Activated CD4-positive, alpha-beta T cell treated with anti-CD3 and anti-CD28 coated beads, Interleukin-2, amount 10 ng/mL, durations not matched to agents 24 days and 14 days (primary cell): ENCODE measurements at places on chromosomes 2 and 18. TPM values are rescaled to one million over a fixed set of nuclear protein-coding genes. Genes with fewer than 3 reads are reported as not detected.

GRCh38 chr2:84919885-84920580 lies 14.6 kb downstream of the TMSB10 start:
- peak; percentile 80 for DNase-seq

- DNase-seq, result no peak
These were observed 33.6 kb downstream of the CAB39 start for GRCh38 chr2:230746213-230746612.

DNA sequence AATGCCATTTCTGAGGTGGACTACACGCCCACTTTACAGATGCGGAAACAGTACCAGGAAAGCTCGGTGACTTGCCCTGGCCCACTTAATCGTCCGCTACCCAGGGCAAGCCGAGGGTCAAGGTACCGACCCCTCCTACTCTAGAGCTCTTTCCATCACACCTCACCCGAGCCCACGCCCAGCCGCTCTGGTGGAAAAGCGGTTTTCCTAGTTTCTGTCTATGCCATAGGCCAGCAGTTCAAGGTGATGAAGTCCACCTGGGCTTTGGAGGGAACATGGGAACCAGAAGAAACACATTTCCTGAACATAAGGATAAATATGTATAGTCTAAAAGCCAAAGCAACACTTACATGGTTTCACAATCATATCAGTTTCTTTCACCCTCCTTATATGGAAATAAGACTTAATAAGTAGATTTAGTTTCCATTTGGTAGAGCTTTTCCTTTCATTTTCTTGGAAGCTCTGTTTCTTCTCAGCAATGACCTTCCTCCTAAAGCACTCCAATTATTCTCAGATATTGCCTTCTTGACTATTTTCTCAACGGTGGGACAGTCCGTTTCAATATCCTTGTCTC lies 567 bp downstream of the VWA3B start:
- DNase-seq, result no peak

DNA sequence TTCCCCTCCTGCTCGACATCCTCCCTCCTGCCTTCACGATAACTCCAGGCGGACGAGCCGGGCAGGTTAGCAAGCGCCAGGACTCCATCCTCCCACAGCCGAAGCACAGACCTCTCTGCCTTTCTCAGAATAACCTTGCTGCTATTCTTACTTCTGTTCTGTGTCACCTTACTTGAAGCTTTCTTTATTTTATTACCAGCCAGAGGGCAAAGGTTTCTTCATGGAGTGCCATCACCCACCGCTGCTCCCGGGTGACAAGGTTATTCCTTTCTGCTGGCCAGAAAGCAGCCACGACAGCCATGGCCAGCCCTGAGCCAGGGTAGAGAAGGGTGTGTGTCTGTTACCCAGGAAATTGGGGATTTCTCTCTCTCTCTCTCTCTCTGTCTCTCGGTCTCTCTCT lies 227.1 kb downstream of the ANAPC1 start:
- peak; percentile 43 for DNase-seq

GRCh38 chr2:48474574-48475298 lies 55.2 kb upstream of the STON1 start:
- no peak for DNase-seq

DNA sequence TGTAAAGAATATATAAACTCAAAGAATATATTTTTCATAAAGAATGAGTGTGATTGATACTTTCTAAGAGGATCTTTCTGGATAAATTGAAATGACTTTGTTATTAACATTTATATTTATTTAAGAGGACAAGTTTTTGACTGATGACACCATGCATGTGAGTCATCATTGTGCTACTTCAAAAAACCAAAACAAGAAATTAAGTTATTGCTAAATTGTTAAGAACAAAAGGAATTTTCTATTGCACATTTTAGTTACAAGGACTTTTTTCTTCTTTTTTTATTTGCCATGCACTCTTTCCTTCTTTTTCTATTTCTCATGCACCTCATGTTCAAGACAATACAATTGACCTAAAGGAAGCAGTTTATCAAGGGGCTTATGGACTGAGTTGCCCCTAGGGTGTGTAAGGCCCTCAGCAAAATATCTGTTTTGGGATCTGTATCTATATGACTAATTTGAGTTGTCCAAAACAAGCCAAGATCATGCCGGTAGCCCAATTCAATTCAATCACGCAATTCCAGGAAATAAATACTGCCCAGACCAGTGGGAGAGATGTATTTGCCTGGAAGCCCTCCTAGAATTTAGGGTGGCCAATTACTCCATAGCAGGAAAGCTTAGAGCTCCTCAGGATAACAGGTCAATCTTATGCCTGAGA lies 654.3 kb downstream of the METTL4 start:
- no peak for DNase-seq

- DNase-seq, result no peak
These were observed 217.8 kb downstream of the CDH2 start for GRCh38 chr18:27959101-27959500.

DNA sequence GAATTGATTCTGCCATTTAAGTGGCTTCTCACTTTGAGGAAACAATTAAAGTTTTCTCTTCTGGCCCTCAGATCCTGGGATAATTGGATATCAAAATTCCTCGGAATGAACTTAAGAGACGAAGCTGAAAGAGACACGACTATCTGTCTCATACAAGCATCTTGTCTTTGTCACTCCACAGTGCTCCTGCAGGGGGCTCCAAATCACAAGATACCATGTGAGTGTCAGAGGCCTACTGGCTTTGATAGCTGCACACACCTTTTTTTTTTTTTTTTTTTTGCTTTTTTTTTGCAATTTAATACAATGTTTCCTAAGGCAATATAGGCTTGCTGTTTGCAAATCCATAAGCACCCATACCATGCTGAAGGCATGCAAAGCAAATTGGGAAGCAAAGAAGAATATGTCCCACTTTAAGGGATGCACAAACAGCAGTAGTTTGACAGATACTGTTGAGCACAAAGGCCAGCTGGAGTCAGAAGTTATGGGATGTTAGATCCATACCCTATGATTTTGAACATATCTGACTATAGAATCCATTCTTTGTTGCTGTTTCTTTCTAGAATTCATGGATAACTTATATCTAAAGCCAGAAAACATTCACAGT lies 109.0 kb upstream of the CBLN2 start:
- DNase-seq, result peak; percentile 82

DNA sequence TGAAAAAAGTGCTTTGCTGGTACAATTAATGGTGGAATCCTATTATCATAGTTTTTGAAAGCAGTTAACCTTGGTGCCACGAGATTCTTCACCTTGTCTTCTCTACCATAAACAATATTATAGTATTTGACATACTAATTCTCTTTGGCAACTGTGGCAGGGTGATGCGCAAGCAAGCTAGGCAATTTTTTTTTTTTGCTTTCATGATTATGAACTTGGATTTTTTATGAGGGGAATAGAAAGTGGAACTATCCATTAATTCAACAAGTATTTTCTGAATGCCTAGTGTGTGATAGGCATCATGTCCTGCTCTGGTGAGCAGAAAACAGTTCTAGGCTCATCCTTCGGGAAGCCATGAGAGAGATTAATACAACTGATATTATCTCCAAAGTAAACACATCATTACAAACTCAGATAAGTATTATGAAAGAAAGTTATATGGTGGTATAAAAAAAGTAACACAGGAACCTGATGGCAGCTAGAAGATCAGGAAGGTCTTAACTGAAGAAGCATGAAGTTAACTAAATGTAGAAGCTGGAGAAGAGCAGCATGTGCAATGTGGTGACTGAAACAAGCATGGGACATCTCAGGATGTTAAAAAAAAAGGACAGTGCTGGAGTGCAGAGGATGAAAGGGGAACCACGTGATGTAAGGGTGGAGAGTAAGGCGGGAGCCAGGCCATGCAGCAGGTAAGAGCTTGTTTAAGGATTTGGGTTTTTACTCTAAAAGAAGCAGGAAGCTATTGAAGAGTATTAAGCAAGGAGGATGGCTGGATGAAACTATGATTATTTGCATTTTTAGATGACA lies 113.7 kb downstream of the ZEB2 start:
- no peak for DNase-seq

- no peak for DNase-seq
These were observed 22.2 kb upstream of the EPC2 start for GRCh38 chr2:148622366-148622765.

- DNase-seq, result no peak
These were observed 941 bp downstream of the SKOR2 start for GRCh38 chr18:47250391-47251046.

The SULT1C4 gene
- not detected in 2 replicates for total RNA-seq

The PASK gene
- total RNA-seq, result 87.5 and 92.0 TPM in 2 replicates

The CYRIA gene
- 1.7 and 1.8 TPM in 2 replicates for total RNA-seq

The PRKD3 gene
- total RNA-seq, result 20.2 and 21.9 TPM in 2 replicates

The ZNF2 gene
- 4.4 and 5.4 TPM in 2 replicates for total RNA-seq

The TCF7L1 gene
- total RNA-seq, result 0.19 TPM in 1 of 2 replicates, not detected in the other

The AOX1 gene
- 0.26 TPM in 1 of 2 replicates, not detected in the other for total RNA-seq

The YES1 gene
- 16.3 and 18.7 TPM in 2 replicates for total RNA-seq

The SPP2 gene
- not detected in 2 replicates for total RNA-seq

The SCG2 gene
- total RNA-seq, result not detected in 2 replicates

The CHRNG gene
- not detected in 2 replicates for total RNA-seq

The BMP10 gene
- not detected in 2 replicates for total RNA-seq

The TXNDC2 gene
- not detected in 2 replicates for total RNA-seq
